ENCODE measurements at places on chromosomes 5 and 9.

DNA sequence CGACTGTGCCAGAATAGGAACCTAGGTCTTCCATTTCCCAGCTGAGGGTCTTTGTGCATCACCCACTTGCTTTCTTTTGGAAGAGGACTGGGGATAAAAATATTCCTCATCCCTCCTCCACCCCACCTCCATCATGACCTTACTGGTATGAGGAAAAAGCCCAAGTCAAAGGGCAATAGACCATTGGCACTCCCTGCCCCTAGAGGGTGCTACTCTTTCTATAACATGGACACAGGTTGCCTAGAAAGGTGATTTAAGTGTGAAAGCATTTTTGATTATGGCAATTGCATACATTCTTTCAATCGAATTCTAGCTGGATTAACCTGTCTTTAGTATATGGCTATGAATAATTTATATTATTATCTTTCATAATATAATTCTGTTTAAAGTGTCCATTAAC, 22.8 kb upstream of the ZNF618 start:
- no peak for DNase-seq

DNA sequence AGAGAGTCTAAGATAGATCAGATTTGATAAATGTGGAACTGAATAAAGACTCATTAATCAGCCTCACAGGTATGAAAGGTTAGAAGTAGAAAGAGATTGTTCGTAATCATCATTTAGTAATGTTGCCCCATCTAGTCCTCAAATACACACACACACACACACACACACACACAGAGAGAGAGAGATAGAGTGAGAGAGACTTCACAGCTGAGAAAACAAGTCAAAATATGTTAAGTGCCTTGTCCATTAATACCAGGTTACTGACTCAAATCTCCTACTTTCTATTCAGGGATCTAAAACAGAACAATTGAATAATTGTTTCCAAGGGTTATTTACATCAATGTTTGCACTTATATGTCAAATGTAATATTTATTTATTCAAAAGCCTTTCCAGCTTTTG, 284.6 kb downstream of the MRPS30 start:
- no peak for DNase-seq

GRCh38 chr5:125815-126214, 33.8 kb downstream of the PLEKHG4B start:
- no peak for DNase-seq

DNA sequence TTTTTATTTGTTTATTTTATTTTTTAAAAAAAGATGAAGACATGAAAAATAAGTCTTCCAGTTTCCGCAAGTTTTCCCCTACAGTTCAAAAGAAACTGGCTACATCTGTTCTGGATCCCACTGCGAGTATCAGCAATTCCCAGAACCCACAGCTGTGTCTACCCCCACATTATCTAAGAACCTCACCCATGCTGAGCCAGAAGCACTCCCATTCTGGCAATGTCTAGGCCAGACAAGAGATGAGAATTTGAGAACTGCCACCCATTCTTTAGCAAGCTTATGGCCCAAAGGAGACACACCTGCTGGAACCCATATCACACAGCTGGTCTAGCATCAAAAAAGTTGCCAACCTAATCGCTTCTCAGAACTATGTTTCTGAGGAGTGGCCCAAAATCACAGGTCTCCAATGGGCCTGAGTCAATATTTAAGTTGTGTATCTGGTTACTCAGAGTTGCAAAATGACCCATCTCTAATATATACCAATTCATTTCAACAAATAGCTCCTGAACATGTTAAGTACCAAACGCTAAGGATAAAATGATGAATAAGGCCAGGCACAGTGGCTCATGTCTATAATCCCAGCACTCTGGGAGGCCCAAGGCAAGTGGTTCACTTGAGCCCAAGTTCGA, 27.1 kb downstream of the MTMR12 start:
- no peak for DNase-seq

- DNase-seq = no peak
These were observed 29.7 kb downstream of the PWWP2A start for GRCh38 chr5:160089531-160089930.

- peak; percentile 14 for DNase-seq
These were observed 385.8 kb upstream of the PCSK5 start for GRCh38 chr9:75504721-75505120.

- no peak for DNase-seq
These were observed 14.1 kb upstream of the ANP32B start for GRCh38 chr9:97969014-97969413.

- no peak for DNase-seq
These were observed 1.6 kb downstream of the FIBCD1 start for GRCh38 chr9:130937146-130938076.

DNA sequence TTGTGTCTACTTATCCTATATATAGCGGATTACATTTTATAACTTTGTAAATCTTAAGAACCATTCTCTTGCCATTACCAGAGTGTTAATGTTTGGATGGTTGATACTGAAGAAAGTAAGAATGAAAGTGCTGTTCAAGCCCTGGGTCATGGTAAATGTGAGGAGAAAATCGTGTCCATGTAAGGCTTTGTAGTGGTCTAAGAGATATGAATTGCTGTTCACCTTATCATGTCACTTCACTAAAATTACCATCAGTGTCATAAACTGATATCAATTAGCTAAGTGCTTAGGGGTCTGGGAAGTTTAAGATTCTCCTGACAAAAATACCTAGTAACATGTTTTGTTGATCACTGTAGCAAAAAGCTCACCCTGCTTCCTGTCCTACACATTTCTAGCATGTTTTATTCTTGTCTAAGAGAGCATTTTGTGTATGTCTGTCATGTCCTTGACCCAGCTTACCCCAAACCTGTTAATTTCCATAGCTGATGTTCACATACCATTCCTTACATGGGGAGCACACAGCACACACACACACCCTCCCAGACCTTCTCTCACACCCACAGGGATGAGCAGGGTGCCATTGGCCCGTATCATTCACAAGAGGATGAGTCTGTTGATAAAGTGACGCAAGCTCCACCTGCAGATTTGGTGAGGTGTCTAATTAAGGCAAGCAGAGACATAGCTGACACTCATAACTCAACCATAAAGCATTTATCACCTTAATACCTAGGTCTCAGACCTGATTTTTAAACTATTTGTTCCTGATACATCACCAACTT, 125.1 kb upstream of the PAM start:
- DNase-seq = no peak

DNA sequence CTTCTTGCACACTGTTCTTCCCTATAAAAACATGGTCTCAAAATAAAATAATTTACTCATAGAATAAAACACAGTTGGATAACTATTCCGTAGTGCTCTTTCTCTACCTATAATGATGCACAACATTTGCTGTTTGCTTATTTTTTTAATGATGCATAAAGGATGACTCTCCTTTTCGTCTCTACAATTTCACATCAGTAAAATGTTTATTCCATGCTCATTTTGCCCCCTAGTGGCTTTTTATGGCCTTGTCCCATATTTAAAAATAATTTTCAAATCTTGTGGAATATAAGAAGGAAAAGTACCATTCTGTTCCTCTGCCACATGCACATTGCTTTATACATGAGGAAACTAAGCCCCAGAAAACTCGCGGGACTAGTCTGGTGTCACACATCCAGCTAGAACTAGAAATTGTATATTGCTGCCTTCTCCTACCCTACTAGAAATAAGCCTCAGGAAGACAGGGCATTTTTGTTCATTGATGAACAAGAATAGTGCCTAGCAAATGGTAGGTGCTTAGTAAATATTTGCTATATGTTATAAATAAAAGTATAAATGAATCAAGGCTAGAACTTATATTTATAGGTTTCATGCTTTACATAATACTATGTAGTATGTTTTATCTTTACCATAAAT, 12.7 kb downstream of the KCTD16 start:
- DNase-seq = peak; percentile 33

DNA sequence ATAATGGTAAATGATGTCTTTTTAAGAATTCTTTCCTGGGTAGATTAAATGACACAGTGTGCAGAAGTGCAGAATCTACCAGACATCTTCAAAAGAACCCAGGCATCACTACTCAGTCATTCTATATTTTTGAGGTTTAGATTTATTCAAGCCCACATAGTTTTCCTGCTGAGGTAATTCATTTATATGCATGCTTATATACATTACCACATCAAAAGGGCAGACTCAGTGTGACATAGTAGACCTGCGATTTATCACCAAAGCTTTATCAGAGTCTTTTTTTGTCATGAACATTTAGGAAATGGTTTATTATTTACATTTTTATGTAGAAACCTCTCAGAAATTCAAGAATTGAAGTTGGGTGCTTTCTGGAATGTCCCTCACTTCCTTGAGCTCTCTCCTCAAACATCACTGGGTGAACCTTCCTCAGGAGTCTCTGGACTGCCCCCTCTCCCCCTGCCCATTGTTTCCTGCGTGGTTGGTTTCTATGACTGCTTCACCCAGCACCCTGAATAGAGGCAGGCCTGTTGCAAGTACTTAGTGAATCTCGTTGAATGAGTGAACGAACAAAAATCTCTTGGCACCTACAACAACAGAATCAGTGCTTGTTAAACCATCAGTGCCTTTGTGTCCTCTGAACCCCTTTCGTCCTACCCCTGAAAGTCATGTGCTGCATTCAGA, 42.5 kb downstream of the ADAMTS16 start:
- DNase-seq = no peak

Measured in fibroblast of gingiva (primary cell).